ENCODE measurements at places on chromosomes 5 and 9.

DNA sequence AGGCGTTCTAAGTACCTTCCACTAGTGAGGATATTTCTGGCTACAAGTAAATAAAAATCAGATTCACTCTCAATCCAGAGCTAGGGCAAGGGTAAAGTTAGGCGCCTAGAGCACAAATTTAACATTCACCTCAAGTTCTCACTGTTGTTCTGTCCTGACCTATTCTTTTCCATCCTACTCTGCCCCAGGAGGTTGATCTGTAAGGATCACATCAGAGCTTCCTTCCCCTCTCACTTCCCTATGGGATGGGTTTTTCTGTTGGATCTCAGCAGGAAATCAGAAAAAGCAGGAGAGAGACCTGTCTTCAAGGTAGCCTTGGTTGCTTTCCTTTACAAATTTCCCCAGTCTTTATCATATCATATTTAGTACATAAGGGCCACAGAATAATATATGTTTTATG is 316.7 kb downstream of the GABRG2 start:
- no peak for DNase-seq

DNA sequence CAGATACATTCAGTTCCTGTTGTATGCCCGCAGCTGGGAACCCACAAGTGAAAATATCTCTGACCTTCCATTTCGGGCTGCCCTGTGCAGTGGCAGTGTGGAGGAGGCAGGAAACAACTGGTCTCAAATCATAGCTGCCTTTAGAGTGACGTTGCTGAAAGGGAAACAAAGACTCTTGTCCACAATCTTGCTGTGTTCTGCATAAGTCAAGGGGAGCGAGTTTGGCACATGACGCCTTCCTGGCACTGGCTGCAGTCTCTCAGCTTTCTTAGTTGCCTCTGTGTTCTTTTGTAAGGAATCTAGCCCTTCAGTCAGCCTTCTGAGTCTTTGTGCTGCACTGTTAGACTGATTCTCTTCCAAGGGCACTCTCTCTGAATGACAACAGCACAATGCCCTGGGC is 24.0 kb downstream of the ADAMTS16 start:
- DNase-seq, result no peak

DNA sequence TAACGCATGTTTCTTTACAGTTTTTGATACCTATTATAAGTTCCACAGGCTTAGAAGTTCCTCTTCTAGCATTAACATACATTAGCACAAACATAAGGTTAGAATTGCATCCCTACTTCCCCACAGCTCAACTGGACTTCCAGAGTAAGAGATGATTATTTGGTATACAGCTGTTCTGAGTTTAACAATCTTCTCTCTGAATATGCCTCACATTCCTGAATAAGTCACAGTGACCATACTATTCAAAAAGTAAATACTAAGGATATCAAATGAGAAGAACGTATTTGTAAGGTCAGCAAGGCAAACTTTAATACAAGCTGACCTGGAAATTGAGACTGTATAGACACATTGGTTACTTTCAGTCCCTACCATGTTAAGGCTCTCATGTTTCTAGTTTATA is 21.3 kb downstream of the NR6A1 start:
- DNase-seq, result no peak

DNA sequence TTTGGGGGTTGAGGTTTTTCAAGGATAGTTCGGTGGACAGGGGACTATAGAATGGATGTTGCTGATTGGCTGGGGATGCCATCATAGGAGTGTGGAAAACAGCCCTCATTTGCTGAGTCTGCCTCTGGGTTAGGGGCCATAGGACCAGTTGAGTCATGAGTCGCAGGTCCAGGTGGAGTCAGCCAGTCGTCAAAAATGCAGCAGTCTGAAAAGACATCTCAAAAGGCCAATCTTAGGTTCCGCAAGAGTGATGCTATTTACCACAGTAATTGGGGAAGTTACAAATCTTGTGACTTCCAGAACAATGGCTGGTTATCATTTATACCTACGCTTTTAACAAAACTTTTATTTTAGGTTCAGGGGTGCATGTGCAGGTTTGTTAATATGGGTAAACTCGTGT is 276.0 kb upstream of the DMRT1 start:
- no peak for DNase-seq

DNA sequence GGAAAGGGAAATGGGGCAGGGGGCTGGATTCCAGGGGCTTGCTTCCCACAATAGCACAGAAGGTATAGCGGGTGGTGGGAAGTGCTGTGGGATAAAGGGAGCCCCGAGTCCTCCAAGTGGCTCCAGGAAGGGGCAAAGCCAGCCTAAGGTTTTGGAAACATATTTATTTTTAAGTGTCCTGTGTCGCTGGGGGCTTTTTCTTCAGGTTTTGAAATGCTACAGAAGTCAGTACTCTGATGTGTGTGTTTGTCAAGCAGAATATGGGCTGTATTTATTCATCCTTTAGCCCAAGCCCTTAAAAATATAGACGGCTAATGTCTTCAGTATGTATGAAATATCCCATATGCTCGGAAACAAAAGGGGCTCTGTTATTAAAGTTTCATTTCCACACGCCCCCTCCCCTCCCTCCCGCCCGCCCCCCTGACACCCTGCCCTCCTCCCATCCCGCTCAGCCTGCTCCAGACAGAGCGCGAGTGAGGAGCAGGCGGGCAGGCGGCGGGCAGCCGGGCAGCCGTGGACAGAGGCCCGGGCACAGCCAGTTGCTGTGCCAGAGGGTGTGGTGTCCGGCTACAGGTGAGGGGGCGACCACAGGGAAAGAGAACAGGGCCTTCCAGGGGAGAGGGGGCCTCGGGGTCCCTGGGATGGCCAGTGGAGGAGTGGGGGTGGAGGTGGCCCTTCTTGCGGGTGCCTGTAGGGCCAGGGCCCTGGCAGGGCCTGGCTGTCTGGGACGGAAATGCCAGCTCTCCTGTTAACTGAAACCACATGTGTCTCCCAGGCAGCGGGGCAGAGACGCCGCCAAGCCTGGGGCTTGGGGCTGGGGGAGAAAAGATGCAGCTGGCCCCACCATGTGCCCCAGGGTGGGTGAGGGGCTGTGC is 39.6 kb upstream of the SYNPO start:
- no peak for DNase-seq

DNA sequence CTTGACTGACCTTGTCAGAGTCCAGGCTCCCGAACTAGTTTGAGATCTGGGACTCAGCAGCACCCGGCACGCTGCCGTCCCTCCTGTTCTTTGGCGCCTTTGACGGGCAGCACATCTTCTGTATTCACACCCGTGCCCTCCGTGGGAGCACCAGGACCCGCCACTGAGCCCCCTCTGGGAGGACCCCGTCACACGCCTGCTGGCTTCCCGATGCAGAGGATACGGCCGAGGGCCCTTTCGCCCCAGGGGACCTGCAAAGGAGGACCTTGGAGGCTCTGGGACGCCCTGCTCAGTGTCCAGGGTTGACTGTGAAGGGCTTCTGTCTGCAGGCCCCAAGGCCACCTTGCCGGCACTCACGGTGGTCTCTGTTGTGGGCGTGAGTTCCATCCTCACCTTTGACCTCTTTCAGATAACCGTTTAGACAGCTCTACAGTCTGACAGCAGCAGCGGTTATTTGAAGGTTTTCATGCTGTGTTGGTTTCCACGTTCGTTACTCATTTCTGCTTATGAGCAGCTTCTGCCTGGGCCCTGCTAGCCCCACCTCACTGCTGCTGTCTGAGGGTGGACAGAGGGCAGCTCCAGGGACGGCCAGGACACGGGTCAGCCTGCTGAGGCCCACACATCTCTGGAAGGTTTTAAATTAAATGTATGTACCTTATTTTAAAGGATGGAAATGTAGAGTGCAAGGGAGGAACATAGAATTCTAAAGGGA is 12.6 kb upstream of the EXOC3 start:
- DNase-seq, result peak; percentile 6

Data from glutamatergic neuron (in vitro differentiated cells).